ENCODE measurements at places on chromosomes 6 and 20.

GRCh38 chr6:154319231-154319858 is 37.3 kb downstream of the IPCEF1 start:
- no peak for DNase-seq

- DNase-seq = no peak
These were observed 34.7 kb downstream of the VEGFA start for GRCh38 chr6:43804550-43805223.

DNA sequence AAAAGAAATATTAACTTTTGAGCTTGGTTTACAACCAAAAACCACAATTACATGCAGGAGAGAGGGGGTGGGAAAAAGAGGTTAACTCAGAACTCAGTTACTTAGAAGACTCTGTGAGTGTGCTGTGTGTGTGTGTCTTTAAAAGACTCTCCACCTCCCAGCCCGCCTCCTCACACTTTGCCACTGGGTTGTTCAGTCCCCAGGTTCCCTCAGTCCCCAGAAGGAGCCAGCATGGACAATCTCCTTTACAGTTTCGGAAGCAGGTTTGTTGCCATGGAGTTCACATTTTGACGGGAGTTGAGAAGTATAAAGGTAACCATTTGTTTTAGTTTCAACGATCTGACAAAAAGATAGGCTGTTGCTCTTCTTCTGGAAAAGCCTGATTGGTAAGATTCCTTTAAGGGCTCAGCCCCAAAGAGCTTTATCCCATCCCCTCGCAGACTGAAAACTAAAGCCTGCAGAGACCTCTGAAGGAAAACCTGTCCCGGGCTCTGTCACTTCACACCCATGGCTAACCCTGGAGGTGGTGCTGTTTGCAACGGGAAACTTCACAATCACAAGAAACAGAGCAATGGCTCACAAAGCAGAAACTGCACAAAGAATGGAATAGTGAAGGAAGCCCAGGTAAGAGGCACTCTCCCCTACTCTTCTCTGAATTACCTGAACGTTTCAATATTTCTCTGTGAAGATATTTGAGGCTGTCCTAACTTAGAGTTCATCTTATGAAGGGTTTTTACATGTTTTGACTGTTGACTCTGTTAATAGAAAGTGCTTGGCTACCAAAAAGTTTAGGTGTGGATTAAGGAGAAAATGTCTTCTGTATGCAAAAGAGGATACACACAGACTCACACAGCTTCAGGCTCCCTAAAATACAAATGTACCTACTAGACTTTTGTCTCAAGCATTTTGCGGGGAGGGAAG is at the start of gene SPTLC3:
Gene SPTLC3, plus strand, starts transcription at position 212 of the 921 bp plus-strand sequence. Its CDS starts 296 bp downstream, at position 508.
- no peak for DNase-seq

GRCh38 chr20:23142162-23143050 is 56.3 kb upstream of the CD93 start:
- no peak for DNase-seq

DNA sequence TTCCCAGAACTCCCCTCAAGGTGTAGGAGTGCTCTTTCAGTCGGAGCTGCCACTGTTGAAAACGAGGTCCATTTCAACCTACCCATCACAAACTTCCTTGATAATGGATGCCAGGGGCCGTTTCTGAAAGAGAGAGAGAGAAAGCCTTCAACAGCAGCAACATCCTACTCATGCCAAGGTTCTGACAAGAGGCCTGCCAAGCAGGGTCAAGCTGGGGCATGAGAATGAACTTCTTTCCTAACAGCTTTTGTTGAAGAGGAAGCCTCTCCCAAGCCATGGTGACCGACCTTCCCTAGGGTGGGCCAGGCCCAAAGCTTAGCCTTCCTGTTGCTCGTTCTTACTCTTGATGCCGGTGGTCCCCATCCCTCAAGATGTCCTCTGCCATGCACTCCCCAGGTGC is 12.4 kb downstream of the ELMO2 start:
- no peak for DNase-seq

Measured in NCI-H345 (cell line).